ENCODE measurements at places on chromosomes 12 and 14. TPM values are rescaled to one million over a fixed set of nuclear protein-coding genes. Genes with fewer than 3 reads are reported as not detected.
A peak's percentile ranks its signal among the peaks of the same experiment; 100 is the strongest.

FGD6 gene
- 1.2 TPM for total RNA-seq

SMIM41 gene
- total RNA-seq: not detected

DNA sequence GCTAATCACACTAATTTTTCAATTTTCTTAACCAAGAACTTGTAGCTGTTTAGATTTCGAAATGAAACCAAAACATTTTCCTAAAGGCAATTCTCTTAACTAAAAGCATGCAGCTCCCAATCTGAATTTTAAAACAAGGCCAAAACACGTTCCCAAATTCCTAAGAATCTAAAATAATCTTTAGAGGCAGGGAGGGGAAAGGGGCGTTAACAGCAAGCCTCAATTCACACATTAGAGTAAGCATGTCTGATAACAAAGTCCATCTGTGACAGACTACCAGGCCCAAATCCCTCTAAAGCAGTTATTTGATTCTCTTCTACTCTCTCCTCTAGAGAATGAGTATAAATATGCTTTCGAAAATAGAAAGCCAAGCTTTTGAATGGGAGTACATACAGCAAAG, 754 bp downstream of the ATG14 start:
- H3K27ac ChIP-seq: peak overlapping the region; percentile 88
- no peaks in the 10 kb centered on the region for H3K36me3 ChIP-seq
- H3K27me3 ChIP-seq: no peaks in the 10 kb centered on the region
- H3K4me1 ChIP-seq: peaks cover 38% of the 10 kb centered on the region
- DNase-seq: no peak

GRCh38 chr12:123141615-123142517, 9.0 kb downstream of the PITPNM2 start:
- no peaks in the 10 kb centered on the region for H3K27me3 ChIP-seq
- H3K4me3 ChIP-seq: no peak overlapping the region
- peaks cover 1% of the 10 kb centered on the region for H3K36me3 ChIP-seq

DNA sequence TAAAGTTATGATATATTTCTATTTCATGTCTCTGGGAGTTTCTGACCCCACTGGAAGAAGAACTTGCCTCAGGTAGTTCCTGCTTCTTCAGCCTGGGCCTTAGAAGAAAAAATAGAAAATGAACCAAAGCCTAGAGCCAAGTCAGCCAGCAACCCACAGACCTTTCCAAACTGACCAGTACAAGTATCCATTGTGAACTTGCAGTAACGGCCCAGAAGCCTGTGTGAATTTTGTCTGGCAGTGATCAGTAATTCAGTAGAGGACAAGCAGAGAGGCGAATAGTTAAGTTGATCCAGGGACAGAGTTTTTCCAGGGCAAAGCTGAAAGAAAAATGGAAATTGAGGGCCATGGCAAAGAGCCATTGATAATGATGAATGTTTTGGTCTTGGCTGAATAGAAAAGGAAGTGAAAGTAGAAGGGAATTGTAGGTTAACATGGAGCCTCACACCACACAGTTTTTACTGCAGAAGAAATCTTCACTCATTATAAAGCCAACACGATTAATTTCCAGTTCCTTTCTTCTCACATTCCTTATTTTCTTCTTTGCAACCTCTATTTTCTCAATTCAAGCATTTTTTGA, 311.8 kb downstream of the BTG1 start:
- no peaks in the 10 kb centered on the region for H3K27me3 ChIP-seq
- no peaks in the 10 kb centered on the region for H3K4me1 ChIP-seq
- DNase-seq: no peak
- no peaks in the 10 kb centered on the region for H3K36me3 ChIP-seq

DNA sequence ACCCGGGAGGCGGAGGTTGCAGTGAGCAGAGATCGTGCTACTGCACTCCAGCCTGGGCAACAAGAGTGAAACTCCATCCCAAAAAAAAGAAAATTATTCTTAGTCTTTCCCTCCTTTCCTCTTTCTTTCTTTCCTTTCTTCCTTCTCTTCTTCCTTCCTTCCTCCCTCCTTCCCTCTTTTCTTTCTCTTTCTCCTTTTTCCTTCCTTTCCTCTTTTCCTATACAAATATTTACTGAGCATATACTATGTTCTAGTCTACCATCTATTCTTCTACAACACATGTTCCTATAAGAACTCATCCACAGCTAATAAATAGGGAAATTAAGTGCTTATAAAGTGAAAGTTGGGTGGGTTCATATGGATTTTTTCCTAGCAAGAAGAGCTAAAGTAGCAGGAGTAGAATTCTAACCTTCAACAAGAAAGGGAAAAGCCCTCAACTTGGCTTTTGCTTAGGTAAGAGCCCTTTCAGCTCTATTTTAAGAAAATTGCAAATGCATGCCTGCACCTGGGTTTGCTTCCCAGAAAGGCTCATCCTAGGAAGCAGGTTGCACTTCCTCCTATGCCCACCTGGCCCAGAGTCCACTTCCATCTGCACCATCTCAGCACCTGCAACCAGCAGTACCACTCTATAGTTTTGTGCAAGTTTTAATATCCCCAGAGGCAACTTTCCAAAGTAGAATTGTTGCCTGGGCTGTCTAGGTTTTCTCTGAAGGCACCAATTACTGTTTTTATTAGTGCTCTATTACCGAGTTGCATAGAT, 122.0 kb upstream of the CCND2 start:
- H3K4me3 ChIP-seq: peak overlapping the region; percentile 72
- peaks cover 99% of the 10 kb centered on the region for H3K4me1 ChIP-seq
- H3K27me3 ChIP-seq: no peaks in the 10 kb centered on the region
- DNase-seq: no peak
- peaks cover 7% of the 10 kb centered on the region for H3K36me3 ChIP-seq
- peak overlapping the region; percentile 87 for H3K27ac ChIP-seq

DNA sequence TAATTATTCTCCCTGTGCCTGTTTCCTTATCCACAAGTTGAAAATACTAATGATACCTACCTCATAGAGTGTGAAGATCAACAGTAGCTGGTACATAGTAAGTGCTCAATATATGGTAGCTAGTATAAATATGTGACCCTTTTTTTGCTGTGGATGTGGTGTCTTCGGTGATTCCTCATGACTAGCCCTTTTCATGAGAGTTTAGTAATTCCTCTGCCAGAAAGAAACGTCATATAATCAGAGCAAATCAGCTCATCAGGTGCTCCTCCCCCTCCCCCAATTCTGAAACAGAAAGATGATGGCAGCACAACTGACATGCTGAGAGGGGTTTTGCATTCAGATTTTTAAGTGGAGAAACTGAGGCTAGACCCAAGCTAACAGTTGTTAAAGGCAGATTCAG, 210.8 kb downstream of the SLC41A2 start:
- no peak for DNase-seq
- peak overlapping the region; percentile 97 for H3K27ac ChIP-seq
- H3K4me3 ChIP-seq: peak overlapping the region; percentile 32
- H3K4me1 ChIP-seq: peaks cover 47% of the 10 kb centered on the region

Measured in activated T-cell treated with anti-CD3 and anti-CD28 coated beads, Interleukin-2, amount 50 U/mL, for 72 hours (primary cell).